ENCODE measurements at places on chromosomes 5 and 9.
A peak's percentile ranks its signal among the peaks of the same experiment; 100 is the strongest.

- no peak for DNase-seq
Measured at GRCh38 chr5:91359962-91360609, 23.0 kb downstream of the ARRDC3 start.

GRCh38 chr9:124880501-124880900 is 18.6 kb downstream of the ARPC5L start:
- DNase-seq: no peak

- DNase-seq: no peak
Measured at GRCh38 chr5:15694696-15695214, 194.8 kb downstream of the FBXL7 start.

DNA sequence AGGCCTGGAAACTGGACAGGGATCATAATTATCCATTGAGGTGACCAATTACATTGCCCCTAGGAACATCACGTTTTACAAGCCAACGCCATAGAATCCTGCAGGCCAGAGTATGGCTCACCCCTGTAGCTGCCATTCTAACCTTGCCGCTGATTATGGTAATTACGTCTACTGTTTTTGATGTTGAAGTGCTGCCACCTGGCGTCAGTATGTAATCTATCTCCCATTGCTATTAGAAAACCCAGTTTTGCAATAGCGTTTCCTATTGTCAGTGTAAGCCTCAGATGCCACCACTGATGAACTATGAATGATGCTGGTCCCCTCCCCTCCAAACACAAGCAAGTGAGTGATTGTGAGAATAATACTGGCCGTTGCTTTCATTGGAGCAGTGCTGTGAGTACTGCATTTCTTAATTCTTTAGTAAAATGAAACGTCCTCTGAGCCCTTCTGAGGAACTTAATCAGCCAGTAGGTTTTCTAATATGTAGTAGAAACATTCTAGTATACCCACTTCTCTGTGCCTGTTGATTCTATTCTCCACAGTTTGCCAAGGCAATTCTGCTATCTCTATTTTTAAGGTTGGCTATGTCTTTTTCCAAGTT is 100.5 kb upstream of the NMUR2 start:
- DNase-seq: peak; percentile 2

- DNase-seq: no peak
Measured at GRCh38 chr9:16417161-16417560, 453.3 kb downstream of the BNC2 start.
